Left cardiac atrium (tissue), 4 donors: ENCODE measurements at places on chromosomes 3 and 15. TPM values are rescaled to one million over a fixed set of nuclear protein-coding genes. Genes with fewer than 3 reads are reported as not detected.

Gene RRP9
- total RNA-seq: 8.9 TPM

Gene GPR27
- total RNA-seq: 2.3 TPM

Gene AMT
- total RNA-seq: 13.9 TPM

Gene HIGD2B
- total RNA-seq: not detected

Gene TNFSF10
- 12.7 TPM for total RNA-seq

Gene BNIP2
- 86.5 TPM for total RNA-seq

Gene LRRC2
- total RNA-seq: 20.5 TPM
